A549 treated with DMSO at 1 μM for 4 hours (cell line): ENCODE measurements at places on chromosomes 1 and 21. TPM values are rescaled to one million over a fixed set of nuclear protein-coding genes. Genes with fewer than 3 reads are reported as not detected.

PTGFR gene
- total RNA-seq: not detected in 5 replicates

FMOD gene
- 0.09 TPM in 1 of 5 replicates, not detected in the others for total RNA-seq

FAM110D gene
- 0.03 to 0.07 TPM (median 0.04 TPM) in 3 of 5 replicates, not detected in the others for total RNA-seq

ERICH3 gene
- not detected in 5 replicates for total RNA-seq

HORMAD1 gene
- total RNA-seq: 6.0 to 9.4 TPM (median 7.8 TPM) in 5 replicates

GNAT2 gene
- total RNA-seq: 0.13 to 0.20 TPM (median 0.18 TPM) in 3 of 5 replicates, not detected in the others

TSTD1 gene
- total RNA-seq: 0.21 to 0.46 TPM (median 0.24 TPM) in 3 of 5 replicates, not detected in the others

C1orf210 gene
- not detected in 5 replicates for total RNA-seq

PIP5K1A gene
- total RNA-seq: 43.6 to 69.2 TPM (median 48.2 TPM) in 5 replicates
